ENCODE measurements at places on chromosomes 5 and 9.

DNA sequence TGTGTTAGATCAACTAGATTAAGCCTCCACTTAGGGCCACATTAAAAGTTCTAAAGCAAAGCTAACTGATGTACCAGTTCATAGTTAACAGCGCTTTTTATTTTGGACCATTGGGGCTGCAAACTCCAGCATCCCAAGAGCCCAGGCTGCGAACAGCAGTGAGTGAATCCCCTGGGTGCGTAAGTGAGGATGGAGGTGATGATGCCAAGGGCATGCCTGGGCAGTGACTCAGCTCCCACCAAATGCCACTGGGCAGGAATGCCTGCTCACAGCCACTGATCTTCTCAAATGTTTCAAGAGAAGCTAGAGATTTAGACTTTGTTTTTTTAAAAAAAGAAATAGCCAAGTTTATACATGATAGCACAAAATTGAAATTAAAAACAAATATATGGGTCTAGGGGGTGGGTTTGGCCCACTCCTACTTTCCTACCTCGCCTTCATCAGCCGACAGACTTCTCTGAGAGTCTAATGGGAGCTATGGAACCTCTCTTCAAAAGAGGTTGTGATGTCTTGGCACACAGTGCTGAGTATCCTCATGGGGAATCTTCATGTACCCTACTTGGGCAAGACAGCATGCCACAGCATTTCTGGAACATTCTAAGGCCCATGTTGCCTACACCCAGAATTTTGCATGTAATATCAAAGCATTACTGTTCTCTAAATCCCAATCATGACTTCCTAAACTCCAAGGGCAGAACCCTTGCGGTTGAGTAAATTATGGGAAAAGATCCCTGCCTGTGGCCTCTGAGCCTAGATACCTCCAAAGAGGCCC, 398.1 kb downstream of the EBF1 start:
- DNase-seq: no peak

GRCh38 chr5:149271716-149272563, at the start of gene AFAP1L1:
AFAP1L1 (plus strand) TSS chr5:149271859; CDS start chr5:149271969, 110 bp downstream.
- DNase-seq: peak; percentile 64

GRCh38 chr5:60354311-60354710, 345.7 kb downstream of the DEPDC1B start:
- DNase-seq: no peak

GRCh38 chr9:134463280-134463679, 137.0 kb downstream of the RXRA start:
- DNase-seq: no peak

DNA sequence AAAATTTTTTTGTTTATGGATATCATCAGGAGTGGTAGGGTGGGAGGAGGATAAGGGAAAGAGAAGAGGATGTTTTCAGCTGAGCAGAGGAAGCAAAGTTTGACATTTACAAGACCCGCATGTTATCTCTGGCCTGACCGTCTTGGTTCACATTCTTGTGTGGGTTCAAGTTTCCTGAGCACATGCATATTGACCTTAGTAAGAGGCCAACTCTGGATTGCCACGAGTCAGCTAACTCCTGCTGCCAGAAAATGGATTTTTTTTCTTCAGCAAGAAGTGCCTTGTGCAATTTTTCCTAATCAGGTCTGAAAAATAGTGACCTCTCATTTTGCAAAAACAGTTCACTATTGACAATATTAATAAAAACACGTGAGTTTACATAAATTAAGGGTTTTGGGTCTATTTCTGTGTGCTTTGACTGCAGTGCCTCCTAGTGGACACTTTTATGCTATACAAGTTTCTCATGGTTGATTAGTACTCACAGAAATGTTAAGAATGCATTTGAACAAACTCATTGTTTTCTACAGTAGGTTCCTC, 27.1 kb upstream of the BASP1 start:
- DNase-seq: no peak

DNA sequence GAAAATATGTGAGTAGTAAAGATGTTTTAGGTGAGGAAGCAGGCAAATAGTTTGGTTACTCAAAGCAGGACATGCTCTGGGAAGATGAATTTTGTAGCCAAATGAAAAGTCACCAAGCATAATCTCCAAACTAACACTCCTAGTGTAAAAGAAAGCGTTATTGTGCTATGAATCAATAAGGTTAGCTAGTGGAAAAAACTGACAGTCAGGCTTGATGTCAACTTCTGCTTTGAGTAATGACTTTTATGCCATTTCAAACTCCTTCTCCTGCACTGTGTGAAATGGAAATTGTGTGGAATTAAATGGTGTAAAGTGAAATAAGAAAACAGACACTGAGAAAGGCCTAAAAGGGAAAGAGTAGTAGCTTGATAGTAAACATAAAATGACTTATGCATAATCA, 637.2 kb upstream of the DMAC1 start:
- DNase-seq: no peak

Data from left lobe of liver (tissue), 2 donors.